ENCODE measurements at places on chromosomes 12 and 14.

- DNase-seq, result peak; percentile 96
Observed at GRCh38 chr12:53675701-53676607, at the start of gene ATP5MC2. TSS of gene ATP5MC2 (minus strand) at chr12:53676083. CDS start at chr12:53672614, 3,469 bp downstream.

- DNase-seq, result no peak
Observed at GRCh38 chr12:102504280-102504679, 23.9 kb upstream of the IGF1 start.

DNA sequence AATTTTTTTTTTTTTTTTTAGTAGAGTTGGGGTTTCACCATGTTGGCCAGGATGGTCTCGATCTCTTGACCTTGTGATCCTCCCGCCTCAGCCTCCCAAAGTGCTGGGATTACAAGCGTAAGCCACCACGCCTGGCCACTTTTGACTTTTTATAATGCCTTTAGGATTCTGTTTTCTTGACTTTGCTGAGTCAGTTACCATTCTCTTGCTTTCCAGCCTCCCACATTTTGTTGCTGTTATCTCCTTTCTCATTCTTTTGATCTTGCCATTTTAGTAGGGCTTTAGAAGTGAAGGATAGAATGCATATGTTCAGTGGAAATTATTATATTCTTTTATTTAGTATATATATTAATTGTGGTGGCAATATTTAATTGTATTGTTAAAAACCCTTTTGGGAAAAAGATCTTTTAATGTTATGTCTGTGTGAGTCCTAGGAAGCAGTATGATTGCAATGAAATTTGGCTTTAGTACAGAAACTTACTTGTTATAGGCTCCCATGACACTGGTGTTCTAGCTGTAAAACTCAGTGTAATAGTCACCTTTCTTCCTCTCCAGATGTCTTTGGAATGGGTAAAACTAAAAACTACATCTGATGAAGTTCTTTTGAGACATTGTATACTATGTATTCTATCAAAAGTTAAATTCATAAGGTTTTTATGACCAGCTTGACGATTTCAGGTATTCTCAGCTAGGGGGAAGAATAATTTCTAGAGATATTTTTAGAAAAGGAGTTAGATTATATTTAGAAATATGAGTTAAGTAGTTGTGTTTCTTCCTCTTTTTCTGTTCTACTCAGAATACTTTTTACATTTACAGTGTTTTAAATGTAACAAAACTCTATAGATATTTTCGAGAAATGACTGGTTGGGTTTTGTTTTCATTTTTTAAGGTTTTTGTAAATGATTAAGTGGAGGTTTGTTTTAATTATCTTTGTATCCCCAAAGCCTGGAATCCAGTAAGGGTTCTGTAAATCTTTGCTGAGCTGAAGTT, 74.7 kb downstream of the APAF1 start:
- no peak for DNase-seq

- DNase-seq, result no peak
Observed at GRCh38 chr12:103824845-103825244, 16.2 kb downstream of the NT5DC3 start.

DNA sequence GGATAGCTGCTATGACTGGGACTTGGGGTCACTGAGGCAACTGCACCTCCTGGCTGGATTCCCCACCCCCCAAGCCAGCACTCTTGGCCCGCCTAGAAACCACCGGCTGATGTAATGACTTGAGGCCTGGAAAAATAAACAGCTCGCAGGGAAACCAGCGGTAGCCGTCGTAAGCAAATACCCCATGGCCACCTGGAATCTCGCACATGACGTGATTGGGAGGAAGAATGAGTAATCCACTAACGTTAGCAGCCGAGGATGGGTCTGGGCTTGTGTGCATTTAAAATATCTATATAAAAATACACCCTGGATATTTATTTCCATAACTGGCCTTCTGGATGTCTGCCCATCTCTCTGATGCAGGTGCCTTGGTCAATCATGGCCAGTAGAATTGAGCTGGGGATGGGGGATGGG, 120.1 kb downstream of the SMOC1 start:
- DNase-seq, result no peak

DNA sequence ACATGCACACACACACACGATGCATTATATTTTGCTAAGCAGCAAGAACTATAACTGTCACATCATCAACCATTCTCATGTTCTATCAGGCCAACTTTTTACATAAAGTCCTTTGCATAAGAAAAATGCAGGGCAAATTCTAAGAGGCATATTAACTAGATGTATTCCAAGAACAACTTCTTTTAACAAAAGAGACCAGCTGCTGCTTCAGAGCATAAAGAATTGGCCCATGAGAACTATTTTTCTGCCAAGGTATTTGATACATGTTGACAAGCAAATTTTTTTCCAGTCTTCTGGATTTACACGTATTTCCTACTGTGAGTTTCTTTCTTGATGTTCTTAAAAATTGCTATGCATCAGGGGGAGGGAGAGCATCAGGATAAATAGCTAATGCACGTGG, 27.2 kb downstream of the GLT8D2 start:
- DNase-seq, result no peak

GRCh38 chr12:101793401-101793800, 37.4 kb downstream of the GNPTAB start:
- no peak for DNase-seq

DNA sequence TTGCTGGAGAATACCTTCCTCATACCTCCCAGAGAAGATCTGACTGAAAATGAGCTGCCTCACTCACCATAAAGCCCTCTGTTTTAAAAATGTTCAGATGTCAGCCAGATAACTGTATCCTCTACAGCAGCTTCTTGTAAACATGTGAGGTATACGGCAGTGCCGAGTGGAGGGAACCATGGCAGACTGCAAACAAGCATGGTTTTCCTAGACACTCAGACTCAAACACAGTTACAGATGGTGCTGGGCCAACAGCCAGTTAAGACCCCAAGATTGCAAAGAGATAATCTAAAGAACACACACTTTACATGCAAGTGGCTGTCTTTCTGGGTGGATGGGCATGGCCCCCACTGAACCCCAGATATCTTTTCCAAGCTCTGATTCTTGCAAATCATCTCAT, 16.6 kb upstream of the CCDC177 start:
- DNase-seq, result no peak

DNA sequence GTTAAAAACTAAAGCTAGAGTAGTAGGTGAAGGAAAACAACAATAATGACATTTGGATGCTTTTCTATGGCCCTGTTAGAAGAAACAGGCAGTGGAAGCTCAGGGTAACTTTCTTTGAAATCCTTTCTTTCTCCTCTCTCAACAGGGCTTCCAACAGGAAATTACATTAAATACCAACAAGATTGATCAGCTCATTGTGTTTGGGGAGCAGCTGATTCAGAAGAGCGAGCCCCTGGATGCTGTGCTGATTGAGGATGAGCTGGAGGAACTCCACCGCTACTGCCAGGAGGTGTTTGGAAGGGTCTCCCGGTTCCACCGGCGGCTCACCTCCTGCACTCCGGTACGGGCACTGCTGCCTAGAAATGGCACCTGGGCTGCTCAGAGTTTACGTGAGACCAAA, 81.5 kb downstream of the ESR2 start:
- no peak for DNase-seq

GRCh38 chr14:58270628-58271027, 26.0 kb downstream of the PSMA3 start:
- DNase-seq, result no peak

DNA sequence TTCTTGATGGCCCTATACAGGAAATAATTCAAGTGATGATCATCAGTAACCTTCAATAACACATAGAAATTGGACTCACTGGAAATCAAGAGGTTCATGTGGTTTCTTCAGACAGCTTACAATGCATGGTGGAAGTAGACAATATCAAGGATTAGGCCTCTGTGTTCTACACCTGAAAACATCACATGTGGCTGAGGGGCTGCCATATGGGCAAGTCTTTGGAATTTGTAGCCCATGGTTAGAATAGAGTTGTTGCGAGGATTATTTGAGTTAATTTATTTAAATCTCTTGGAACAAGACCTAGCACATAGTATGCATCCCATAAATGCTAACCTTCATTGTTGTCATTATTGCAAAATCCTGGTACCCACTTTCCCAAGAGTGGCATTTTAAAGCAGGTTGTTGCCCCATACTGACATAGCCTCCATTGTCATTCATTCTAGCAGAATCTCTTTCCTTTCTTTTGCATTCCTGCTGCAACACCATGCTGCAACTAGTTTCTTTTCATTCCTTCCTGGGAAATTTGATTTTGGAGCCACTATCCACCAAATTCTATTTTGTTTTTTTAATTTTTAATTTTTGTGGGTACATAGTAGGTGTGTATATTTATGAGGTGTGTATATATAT, 352.7 kb upstream of the NAV3 start:
- no peak for DNase-seq

DNA sequence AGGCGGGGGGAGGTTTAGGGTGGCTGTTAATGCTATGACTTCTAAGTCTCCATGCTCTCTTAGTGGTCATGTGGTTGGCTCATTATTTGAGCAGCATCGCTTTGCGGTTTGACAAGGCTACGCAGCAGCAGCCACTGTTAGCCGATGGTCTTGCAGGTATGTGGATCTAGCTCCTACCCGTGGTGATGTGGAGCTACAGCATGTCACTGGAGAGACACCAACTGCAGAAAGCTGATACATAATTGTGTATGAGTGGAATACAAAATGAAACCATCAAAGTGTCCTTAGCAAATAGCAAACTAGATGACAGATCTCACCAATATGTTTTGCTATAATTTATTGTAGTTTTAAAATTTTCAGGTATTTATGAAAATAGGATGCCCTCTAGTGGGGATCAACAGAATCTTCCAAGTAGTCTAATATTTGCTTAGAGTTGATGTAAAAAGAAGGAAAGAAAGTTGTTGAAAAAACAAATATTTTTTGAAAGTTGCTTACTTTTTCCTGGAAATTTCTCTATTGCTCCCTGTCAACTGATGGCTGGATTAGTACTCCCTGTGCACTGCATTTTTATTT, 94.9 kb downstream of the NAV3 start:
- no peak for DNase-seq

- no peak for DNase-seq
Observed at GRCh38 chr12:12079291-12079690, 8.6 kb downstream of the BCL2L14 start.

- no peak for DNase-seq
Observed at GRCh38 chr12:19482036-19482435, 42.7 kb downstream of the AEBP2 start.

GRCh38 chr14:99177886-99178835, 93.8 kb downstream of the BCL11B start:
- DNase-seq, result no peak

GRCh38 chr12:56241424-56242303, 11.8 kb downstream of the SLC39A5 start:
- DNase-seq, result no peak

DNA sequence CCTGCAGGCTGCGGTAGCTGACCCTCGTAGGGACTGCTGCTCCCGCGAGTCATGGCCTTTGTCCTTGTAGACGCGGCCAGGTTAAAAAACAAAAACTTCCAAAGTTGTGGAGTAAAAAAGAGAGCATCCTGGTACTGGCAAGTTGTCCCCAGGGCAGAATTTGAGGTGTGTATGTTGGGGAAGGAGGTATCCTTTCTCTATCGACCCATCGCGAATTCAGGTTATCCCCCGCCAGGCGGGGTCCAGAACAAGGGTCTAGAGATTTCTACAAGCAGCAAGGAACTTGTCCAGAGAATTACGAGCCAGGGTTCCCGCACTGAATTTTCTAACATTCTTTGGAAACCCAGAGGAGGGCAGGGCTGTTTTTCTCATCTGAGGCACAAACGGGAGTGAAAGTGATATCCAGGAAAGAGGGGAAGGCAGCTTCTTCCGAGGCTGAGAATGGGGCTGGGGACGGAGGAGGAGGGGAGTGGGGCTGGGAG, 16.3 kb downstream of the TBX3 start:
- no peak for DNase-seq

GRCh38 chr12:10558789-10559188, 53.1 kb downstream of the EIF2S3B start:
- DNase-seq, result no peak

DNA sequence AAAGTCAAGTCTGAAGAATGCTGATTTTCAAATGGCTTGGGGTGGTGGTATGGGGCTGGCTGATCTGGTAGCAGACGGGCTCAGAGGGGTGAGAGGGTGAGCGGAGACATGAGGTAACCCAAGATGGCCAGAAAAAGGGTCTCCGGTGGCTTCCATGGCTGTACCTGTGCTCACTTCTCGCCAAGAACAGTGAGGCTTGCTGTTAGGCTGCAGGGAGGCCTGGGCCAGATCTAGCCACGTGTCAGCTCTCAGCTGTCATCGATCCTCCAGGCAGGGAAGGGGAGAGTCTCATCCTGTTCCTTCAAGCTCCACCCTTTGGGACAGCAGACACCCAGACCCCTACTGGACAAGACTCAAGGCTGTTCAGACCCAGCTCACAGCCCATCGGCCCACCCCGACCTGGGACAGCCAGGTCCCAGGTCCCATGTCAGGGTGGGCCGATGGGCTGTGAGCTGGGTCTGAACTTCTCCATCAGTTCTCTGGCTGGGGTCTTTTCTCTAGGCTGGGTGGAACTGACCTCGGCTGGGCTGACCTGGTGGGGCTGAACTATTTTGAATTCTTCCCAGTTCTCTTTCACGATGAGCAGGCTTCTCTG, 9.0 kb downstream of the LRTM2 start:
- DNase-seq, result no peak

DNA sequence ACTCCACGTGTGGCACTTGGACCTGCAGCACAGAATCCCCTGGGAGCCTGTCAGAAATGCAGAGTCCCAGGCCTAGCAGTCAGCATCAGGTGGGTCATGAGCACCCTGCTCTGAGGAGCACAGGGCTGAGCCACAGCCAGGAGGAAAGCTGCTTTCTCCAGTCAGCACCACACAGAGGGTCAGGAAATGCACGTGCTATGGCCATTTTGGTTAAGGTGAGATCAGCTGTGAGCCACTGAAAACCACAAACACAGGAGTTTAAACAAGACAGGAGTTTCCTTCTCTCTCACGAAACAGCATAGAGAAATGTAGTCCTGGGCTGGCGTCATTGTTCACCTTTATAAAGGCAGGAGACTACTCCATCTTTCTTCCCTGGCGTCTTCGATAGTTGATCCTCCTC, 204.5 kb upstream of the SFSWAP start:
- no peak for DNase-seq

GRCh38 chr12:80100591-80100990, 1.3 kb downstream of the OTOGL start:
- DNase-seq, result no peak

- no peak for DNase-seq
Observed at GRCh38 chr14:77141214-77142004, at the start of gene ZDHHC22. TSS of gene ZDHHC22 (minus strand) at chr14:77141791. CDS start at chr14:77139738, 2,053 bp downstream.

GRCh38 chr12:15851919-15852318, 30.3 kb upstream of the STRAP start:
- DNase-seq, result no peak
